ENCODE measurements at places on chromosomes 12 and 14. TPM values are rescaled to one million over a fixed set of nuclear protein-coding genes. Genes with fewer than 3 reads are reported as not detected.
A peak's percentile ranks its signal among the peaks of the same experiment; 100 is the strongest.

B4GALNT3 gene
- 2.2 TPM for polyA plus RNA-seq

DNA sequence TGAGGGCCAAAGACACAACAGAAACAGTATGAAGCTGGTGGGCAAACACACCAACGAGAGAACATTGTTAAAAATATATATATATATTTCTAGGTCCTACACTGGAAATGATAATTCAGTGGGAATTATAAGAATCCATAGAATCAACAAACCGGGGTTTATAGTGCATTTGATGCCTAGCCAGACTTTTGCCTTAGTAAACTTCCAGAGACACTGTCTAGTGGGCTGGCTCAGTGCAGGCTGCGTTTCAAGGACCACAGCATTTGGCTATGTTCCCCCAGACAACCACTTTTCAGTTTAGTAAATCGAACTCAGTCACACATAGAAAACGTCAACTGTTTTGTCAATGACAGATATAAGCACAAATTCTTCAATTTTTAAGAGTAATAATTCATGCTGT lies 41.9 kb downstream of the SLC38A4 start:
- DNase-seq: no peak

DNA sequence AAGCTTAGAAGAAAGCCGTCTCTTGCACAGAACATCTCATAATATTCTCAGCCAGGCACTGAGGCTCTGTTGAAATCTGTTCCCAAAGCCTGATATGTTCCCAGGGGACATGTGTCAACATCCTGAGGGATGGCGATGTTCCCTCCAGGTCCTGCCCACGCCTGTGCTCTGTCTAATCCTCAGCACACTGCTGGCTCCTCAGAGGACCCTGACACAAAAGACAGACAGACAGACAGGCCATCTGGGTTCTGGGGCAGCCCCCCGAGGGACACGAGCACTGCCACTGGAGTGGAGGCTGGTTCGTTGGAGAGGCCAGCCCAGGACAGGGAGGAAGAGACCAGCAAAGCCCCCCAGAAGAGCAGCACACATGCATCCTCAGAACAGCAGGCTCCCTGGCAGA lies 27.8 kb downstream of the CHGA start:
- no peak for DNase-seq

GRCh38 chr12:31835276-31835882 lies 106.6 kb upstream of the AMN1 start:
- DNase-seq: no peak

- no peak for DNase-seq
Observed at GRCh38 chr12:111453071-111453989, 47.6 kb downstream of the SH2B3 start.

DNA sequence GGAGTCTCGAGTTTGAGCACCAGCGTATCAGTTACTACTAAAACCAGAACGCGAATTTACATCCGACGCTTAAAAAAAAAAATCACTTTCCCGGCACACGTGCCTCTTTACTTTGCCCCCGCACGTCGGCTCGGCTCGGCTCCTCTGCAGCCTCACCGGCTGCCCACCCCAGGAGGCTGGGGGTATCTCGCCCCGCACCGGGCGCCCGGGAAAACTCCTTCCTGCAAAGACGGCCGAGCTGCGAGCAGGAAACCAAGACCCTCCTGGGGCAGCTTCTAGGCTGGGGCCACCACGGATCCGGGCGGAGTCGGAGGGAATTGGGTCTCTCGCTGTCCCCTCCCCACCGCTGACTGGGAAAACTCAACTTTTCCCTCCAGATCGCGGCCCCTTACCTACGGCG lies 610 bp downstream of the VSIG10 start:
- DNase-seq: peak; percentile 18

DNA sequence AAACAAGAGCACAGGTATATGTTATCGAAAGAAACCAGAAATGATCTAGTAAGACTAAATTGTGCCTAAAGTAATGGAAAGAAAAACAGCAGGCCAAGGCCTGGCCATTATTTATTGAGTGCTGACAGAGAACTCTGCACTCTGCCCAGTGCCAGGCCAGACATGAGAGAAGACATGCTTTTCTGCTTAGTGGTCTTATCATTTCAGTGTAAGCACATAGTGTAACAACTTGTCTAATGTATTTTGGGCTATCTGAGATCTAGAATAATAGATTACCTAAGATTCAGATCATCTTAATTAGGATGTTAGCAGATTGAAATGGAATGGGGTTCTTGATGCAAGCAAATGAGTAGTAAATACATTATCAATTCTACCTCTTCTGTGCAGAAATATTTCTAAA lies 278.3 kb downstream of the AKAP6 start:
- DNase-seq: no peak

GRCh38 chr12:121580959-121581685 lies at the start of gene KDM2B:
Gene KDM2B (minus strand): TSS chr12:121581023. CDS start chr12:121580911, 112 bp downstream.
- no peak for DNase-seq

DNA sequence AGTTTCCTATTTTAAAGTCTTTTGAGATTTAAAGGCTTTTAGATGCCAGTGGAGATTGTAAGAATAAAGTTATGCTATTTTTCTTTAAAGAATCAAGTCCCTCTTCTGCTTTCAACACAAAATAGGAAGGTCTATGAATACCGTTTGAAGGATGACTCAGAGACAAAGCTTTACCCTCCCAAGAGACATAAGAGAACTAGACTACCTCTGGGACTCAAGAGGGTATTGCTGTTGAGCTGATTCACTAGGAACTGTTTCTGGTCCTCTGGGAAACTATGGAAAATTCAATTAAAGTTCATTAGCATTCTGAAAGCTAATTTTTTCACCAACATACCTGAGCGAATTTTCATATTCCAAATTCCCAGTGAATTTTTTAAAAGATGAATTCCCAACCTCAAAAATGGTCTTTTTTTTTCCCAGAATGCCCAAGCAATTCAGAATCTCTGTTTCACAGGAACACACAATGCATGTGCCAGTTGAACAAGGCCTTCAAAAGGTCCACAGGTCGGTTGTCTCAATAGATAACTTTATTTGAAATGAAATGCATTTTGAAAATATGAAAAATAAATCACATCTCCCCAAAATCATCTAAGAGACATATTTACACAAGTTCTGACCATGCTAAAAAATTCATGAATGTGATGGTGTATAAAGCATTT lies 6.5 kb downstream of the PHLDA1 start:
- no peak for DNase-seq

NKX2-1 gene
- polyA plus RNA-seq: 116 TPM

- peak; percentile 23 for DNase-seq
Observed at GRCh38 chr14:77124345-77125280, 17.0 kb downstream of the ZDHHC22 start.

- no peak for DNase-seq
Observed at GRCh38 chr12:62481843-62482540, 15.4 kb downstream of the MON2 start.
